ENCODE measurements at places on chromosomes 2 and 18. TPM values are rescaled to one million over a fixed set of nuclear protein-coding genes. Genes with fewer than 3 reads are reported as not detected.

KATNAL2 gene
- total RNA-seq = 5.7 TPM

LYG2 gene
- total RNA-seq = not detected

INPP5D gene
- total RNA-seq = 0.66 TPM

IL36A gene
- total RNA-seq = not detected

CDK5R2 gene
- 0.81 TPM for total RNA-seq

ZNF519 gene
- total RNA-seq = 24.6 TPM

MBP gene
- total RNA-seq = 16.5 TPM

GALNT5 gene
- not detected for total RNA-seq

ITGB6 gene
- total RNA-seq = 0.24 TPM

KCNF1 gene
- total RNA-seq = 15.0 TPM

FOXD4L1 gene
- 0.15 TPM for total RNA-seq

LYPD6B gene
- 12.8 TPM for total RNA-seq

MEIS1 gene
- total RNA-seq = 4.0 TPM

SLC9A4 gene
- total RNA-seq = 0.05 TPM

SRD5A2 gene
- not detected for total RNA-seq

DSG2 gene
- total RNA-seq = 112 TPM

ERCC3 gene
- total RNA-seq = 64.5 TPM

CMPK2 gene
- 0.81 TPM for total RNA-seq

NYAP2 gene
- not detected for total RNA-seq

PRSS56 gene
- total RNA-seq = not detected

GALM gene
- 16.2 TPM for total RNA-seq

ANKRD23 gene
- total RNA-seq = 2.1 TPM

ALS2 gene
- total RNA-seq = 68.8 TPM

AP1S3 gene
- 5.6 TPM for total RNA-seq

DPYSL5 gene
- 3.5 TPM for total RNA-seq

GPR17 gene
- total RNA-seq = 0.24 TPM

FBXO15 gene
- 1.3 TPM for total RNA-seq

CLEC4F gene
- total RNA-seq = not detected
